ENCODE measurements at places on chromosomes 1 and 21. TPM values are rescaled to one million over a fixed set of nuclear protein-coding genes. Genes with fewer than 3 reads are reported as not detected.
A peak's percentile ranks its signal among the peaks of the same experiment; 100 is the strongest.

GRCh38 chr1:167627615-167627864, 2.5 kb upstream of the RCSD1 start:
- DNase-seq: no peak

GRCh38 chr1:3530926-3531818, 76.7 kb downstream of the ARHGEF16 start:
- DNase-seq: peak; percentile 84

- DNase-seq: no peak
Measured at GRCh38 chr1:232445361-232446106, 184.4 kb downstream of the SIPA1L2 start.

DNA sequence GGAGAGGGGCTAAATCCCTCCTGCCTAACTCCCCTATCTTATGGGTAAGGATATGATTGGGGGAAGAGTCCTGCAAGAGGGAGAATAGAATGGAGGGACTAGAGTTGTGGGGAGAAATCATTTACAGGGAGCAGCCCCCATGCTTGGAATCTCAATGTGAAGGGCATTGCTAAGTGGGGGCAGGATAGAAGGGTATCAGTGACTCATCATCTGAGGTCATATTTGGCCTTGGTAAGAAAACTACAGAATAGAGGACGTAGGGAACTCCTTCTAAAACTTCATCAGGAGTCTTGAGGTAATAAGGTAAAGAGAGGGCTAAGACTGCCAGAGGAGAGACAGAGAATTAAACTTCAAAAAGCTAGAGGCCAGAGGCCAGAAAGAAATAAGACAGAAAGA, 487 bp downstream of the HJV start:
- no peak for DNase-seq

GRCh38 chr1:93255222-93256079, 74.9 kb downstream of the CCDC18 start:
- no peak for DNase-seq

The TFF3 gene
- total RNA-seq: 4.1 TPM

Measured in left lobe of liver (tissue), 2 donors.